AG09319 (cell line): ENCODE measurements at places on chromosomes 3 and 15.
A peak's percentile ranks its signal among the peaks of the same experiment; 100 is the strongest.

GRCh38 chr15:71567173-71567572 is 243.2 kb upstream of the NR2E3 start:
- DNase-seq: no peak

GRCh38 chr15:71109905-71110304 is 5.4 kb upstream of the THSD4 start:
- no peak for DNase-seq

DNA sequence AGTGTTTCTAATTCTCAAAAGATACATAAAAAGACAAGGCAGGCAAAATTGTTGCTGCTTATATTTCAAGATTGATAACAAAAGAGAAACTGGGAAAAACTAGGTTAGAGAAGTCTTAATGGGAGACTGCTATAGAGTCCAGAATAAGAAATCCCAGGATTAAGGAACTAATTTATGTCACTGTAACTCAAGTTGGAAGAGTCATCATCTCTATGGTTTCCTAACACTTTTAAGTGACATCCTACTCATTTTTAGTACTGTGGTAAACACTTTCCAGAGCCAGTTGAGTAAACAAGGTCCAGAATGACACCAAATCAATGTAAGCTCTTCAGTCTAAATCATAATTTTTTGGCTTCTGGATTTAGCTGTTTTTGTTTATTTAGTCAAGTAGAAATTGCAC is 8.0 kb downstream of the CLDN16 start:
- DNase-seq: no peak

- no peak for DNase-seq
Observed at GRCh38 chr3:79085171-79085570, 682.6 kb downstream of the ROBO1 start.

- no peak for DNase-seq
Observed at GRCh38 chr3:126441256-126441880, 34.3 kb downstream of the ZXDC start.

- DNase-seq: peak; percentile 42
Observed at GRCh38 chr15:63587527-63587926, 9.7 kb upstream of the FBXL22 start.

DNA sequence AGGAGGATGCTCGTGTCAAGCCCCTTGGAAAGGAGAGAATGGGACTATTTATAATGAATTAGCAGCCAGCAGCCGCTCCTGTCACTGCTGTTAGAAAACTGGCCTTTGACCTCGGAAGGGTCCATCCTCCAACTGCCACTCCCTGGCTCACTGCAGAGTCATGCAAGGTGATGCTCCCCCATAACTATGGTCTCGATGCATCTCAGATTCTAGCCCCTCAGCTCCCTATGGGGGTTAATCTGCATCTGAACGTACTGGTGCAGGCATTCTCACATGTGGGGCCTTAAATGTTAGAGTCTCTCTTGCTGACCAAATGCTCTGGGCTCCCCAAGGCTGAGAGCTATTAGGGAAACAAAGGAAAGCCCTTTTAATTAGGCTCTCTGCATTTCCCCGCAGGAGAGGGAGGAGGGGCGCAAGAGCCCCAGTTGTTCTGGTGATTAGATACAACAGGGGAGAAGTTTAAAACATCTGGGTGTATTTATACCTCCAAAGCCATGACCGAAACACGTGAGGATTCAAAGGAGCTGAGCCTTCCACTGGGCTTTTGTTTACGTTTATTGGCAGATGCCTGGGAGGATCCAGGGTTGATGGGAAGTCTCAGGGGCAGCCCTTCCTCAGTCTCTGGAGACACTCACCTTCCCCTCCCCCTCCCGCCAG is 182.5 kb downstream of the OPA1 start:
- no peak for DNase-seq

GRCh38 chr15:75109021-75109735 is 85.8 kb downstream of the PPCDC start:
- DNase-seq: no peak

GRCh38 chr3:182284793-182285192 is 508.5 kb upstream of the ATP11B start:
- no peak for DNase-seq
